ENCODE measurements at places on chromosomes 1 and 21.

- no peak for DNase-seq
These were observed 51.3 kb upstream of the IFFO2 start for GRCh38 chr1:19007491-19008441.

GRCh38 chr1:59645893-59646292, 168.9 kb upstream of the HOOK1 start:
- no peak for DNase-seq

DNA sequence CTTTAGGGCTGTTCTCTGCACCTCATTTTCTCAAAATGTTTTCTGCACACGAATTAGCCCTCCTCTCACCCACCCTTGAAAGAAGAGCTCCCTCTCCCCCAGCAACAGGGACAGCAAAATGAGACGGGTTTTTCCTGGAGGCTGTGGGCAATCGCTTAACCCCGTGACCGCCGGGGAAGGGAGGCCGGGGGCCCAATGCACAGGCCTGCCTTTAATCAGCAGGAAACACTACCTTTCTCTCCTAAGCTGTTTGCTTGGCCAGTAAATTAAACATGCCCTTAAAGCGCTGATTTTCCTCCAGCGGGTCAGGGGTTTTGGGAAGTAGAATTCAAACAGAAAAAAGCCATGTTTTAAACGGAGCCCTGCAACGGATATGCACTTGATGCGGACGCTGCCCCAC, 114.4 kb downstream of the PRDM16 start:
- DNase-seq, result no peak

- peak; percentile 92 for DNase-seq
These were observed 7.9 kb upstream of the CLDN14 start for GRCh38 chr21:36487641-36488307.

DNA sequence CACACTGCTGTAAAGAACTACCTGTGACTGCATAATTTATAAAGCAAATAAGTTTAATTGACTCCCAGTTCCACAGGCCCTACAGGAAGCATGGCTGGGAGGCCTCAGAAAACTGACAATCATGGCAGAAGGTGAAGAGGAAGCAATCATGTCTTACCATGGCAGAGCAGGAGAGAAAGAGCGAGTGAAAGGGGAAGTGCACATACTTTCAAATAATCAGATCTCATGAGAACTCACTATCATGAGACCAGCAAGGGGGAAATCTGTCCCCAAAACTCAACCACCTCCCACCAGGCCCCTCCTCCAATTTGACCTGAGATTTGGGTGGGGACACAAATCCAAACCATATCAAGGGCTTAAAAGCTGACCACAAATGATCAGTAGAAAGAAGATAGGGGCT, 493.2 kb downstream of the PTPRC start:
- no peak for DNase-seq

DNA sequence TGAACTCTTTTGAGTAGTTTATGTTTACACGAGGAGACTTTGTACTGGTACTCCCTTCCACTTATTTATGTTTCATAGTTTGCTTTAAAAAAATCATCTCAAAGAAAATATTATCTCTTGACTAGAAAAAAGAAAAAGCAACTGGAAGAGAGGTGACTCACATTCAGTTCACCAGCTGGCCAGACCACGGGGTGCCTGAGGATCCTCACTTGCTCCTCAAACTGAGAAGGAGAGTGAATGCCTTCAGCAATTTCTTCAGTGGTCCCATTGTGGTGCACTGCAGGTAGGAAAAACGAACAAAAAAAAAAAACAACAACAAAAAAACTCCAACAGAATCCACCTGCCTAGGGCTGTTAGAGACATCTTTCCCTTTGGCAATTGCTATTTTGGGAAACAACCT, 102.9 kb downstream of the PTPRC start:
- no peak for DNase-seq

DNA sequence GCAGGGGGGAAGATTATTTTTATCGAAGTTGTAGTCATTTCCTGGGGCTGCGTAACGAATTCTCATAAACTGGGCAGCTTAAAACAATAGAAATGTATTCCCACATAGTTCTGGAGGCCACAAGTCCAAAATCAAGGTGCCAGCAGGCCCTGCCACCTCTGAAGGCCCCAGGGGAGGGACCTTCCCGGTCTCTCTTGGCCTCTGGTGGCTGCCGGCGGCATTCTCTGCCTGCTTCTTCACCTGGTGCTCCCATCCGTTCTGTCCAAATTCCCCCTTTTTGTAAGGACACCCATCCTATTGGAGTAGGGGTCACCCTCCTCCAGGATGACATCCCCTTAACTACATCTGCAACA, 92.8 kb downstream of the PDE9A start:
- DNase-seq, result no peak

GRCh38 chr1:237074371-237075117, 32.6 kb downstream of the RYR2 start:
- DNase-seq, result no peak

DNA sequence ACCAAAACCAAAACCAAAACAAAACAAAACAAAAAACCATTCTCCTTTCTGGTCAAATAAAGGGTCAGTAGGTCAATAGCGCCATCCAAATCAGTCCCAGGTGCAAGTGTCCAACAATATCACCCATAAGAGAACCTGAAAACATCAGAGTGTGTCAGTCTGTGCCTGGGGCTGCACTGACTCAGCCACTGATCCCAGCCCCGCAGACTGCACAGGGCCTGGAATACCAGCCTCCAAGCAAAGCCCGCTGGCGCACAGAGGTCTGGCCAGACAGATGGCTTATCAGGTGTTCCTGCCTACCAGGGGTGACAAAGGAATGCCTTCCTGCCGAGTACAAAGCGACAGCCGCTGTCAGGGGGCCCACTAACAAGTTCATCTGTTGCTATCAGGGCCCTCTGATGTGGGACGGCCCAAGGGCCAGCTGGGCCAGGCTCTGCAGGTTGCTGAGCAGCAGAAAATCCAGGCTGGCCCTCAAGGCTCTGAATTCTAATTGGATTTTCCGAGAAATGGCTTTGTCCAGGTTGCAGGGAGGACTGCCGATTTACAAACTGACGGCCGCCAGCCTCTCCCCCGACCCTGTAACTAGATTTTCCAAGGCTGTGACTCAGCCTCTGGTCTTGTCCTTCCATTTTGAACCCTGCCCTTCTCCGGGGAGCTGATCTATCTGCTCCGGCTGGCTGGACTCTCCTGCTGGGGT, 13.7 kb upstream of the TMEM51 start:
- DNase-seq, result peak; percentile 41

- DNase-seq, result no peak
These were observed 1.8 kb upstream of the LHX9 start for GRCh38 chr1:197915260-197915861.

- no peak for DNase-seq
These were observed 19.0 kb downstream of the TMEM63A start for GRCh38 chr1:225863167-225863566.

DNA sequence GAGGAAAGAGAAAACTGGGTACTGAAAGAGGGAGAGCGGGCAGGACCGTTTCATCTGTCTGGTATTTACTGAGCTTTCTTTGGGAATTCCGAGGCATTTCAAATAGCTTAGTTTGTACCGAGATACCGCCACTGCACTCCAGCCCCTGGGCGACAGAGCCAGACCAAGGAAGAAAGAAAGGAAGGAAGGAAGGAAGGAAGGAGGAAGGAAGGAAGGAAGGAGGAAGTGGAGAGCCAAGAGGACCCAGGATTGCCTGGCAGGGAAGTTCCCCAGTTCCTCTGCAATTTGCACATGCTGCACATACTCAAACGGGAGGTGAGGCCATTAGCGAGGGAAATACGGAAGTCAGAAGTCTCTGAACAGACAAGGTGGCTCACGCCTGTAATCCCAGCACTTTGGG, 961 bp upstream of the FUCA1 start:
- no peak for DNase-seq

DNA sequence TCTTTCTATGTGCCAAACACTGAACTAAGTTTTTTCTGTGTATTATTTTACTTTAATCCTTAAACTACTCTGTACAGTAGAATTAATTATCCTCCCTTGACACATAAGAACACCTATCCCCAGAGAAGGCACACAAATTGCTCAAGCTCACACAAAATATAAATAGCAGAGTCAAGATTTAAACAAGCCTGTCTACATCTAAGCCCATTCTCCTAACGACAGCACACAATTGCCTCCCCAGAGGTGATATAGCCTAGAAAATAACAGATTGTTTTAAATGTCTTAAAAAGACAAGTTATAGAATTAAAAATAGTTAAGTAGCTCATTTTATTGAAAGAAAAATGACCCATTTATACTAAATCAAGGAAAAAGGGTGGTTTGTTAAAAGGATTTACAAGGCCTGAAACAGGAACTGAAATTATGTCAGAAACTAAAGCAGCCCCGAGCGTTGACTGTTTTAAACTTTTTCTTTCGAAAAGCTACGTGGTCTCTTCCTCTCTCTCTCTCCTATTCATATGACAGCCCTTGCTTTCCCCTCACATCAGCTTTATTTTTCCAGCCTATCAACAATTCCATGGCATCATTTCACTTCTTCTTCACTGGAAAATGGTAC, 30.5 kb downstream of the TNFSF18 start:
- no peak for DNase-seq

GRCh38 chr1:61776091-61776490, 33.8 kb downstream of the PATJ start:
- no peak for DNase-seq

DNA sequence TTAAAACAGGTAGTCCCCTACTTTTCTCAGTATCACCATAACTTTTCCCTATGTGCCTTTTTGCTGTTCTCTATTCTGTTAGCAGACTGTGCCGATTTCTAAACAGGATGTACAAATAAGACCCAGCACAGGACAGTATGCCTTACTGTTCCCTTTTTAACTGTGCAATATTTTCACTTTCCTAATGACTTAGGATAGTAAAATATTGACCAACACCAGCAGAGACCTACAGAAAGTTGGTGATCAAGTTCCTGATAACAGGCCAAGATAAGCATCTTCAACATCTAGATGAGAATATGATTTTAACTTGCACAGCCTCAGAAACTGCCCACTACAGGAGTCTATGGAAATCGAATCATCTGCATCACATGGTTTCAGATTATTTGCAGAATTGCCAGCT, 42.0 kb downstream of the ADSS2 start:
- no peak for DNase-seq

DNA sequence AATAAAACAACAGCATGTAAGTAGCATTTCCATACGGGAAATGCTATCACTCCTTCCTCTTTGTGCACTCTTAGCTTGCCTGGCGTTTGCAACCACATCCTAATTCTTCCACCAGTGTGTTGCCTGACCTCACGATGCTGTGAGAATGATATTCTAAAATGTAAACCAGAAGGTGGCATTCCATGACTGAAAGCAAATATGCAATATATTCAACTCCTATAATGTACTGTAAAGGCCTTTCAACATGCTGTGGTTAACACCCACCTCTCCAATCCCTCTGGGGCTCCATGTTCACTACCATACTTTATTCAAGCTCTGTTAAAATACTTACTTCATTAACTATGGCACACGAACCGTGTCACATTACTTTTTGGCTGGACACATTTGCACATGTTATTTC, 420.6 kb upstream of the DEPDC1 start:
- DNase-seq, result no peak

GRCh38 chr21:15240848-15241247, 176.0 kb upstream of the NRIP1 start:
- DNase-seq, result no peak

GRCh38 chr1:57633056-57633455, 209.2 kb upstream of the DAB1 start:
- DNase-seq, result no peak

DNA sequence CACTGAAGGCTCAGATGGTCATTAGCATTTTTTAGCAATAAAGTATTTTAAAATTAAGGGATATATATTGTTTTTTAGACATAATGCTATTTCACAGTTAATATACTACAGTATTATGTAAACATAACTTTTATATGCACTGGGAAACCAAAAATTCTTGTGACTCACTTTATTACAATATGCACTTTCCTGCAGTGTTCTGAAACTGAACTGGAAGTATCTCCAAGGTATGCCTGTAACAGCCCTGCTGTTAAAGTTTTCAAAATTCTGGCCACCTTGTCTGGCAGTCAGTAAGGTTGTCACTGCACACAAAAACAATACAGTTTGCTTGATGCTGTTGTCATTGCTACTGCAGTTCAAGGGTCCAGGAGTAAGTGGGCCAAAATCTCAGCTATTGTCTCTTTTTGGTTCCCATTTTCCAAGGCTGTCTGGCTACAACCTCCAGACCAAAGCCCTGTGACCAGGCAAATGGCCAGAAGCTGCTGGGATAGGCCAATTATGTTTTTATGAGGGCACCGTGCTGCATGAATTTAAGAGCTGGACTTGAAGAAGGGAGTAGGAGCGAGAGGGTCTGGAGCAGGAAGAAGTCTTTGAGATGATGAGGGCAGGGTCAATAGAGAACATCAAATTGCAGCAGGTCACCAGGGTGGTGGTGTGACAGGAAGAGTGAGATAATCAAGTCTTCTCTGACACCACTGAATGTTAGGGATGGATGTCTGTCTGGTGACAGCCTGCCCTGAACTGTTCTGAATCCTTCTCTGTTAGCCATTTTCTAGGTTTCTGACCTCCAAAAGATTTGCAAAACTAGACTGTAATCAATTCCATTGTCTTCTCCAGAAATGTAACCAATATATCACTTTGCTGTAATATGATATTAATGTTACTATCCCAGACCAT, 82.3 kb upstream of the CACHD1 start:
- DNase-seq, result no peak

All from bronchial epithelial cell (primary cell).